CD4-positive, alpha-beta T cell (primary cell): ENCODE measurements at places on chromosomes 11 and 22. TPM values are rescaled to one million over a fixed set of nuclear protein-coding genes. Genes with fewer than 3 reads are reported as not detected.

DNA sequence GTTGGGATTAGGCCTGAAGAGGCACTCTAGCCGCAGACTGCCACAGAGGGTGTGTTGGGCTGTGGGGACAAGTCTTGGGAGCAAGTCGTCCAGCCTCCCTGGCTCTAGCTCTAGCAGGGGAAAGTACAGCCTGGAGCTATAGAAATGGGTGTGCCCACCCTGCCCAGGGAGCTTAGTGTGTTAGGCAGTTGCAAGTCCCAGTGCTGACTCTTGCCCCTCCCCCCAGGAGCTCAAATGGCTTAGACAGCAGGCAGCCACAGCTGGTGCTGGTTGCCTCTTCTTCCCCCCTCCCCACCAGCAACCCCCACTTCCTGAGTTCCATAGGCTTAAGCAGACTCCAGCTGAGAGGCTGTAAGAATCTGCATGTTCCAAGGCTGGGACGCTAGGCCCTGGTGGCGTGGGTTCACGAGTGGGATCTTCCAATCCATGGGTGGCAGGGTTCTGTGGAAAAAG is 61.2 kb downstream of the GUCY1A2 start:
- DNase-seq, result no peak

TMPRSS13 gene
- total RNA-seq, result 1.4 TPM

BCO2 gene
- 1.1 TPM for total RNA-seq

DNA sequence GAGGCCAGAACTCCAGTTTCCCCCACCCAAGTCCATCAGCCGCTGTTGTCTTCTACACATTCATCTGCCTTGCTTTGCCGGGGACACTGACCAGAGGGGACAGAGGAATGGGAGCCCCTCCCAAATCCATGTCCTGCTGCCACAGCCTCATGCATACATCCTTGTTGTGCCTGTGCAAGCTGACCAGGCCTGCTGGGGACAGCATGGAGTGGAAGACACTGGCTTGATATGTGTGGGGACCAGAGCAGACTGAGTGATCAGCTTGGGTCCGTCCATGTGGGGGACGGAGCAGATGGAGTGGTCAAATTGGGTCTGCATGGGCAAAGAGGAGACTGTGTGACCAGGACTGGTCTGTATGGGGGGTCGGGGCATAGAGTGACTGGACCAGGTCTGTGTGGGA is 43.8 kb downstream of the KCNC1 start:
- DNase-seq, result no peak

DNA sequence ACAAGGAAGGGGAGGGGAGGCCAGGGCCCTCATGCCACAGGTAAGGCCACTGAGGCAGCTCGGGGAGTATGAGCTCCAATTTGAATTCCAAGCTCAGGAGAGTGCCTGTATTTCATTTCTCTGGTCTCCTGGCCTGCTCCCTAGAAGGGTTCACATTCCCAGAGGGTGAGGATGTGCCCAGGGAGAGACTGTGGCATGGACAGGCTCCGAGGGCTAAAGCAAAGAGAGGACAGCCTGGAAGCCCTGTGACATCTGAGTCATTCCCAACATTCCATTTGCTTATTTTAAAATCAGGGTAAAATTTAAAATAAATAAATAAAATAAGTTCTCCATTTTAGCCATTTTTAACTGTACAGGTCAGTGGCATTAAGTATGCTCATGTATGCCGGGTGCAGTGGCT is 18.6 kb upstream of the FOLR1 start:
- no peak for DNase-seq

DNA sequence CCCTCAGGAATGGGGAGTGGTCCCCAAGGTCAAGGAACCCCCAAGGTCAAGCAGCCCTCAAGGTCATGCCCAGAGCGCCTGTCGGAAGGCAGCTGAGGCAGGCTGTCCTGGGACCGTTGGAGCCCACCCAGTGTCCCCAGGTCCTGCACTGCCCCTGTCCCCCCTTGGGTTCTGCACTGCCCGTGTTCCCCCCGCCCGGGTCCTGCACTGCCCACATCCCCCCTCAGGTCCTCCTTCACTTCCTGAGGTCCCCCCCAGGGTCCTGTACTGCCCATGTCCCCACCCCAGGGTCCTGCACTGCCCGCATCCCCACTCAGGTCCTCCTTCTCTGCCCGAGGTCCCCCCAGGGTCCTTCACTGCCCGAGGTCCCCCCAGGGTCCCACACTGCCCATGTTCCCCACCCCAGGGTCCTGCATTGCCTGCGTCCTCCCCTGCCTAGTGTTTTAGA is 1073.0 kb downstream of the BRD1 start:
- no peak for DNase-seq
